Karpas-422 (cell line): ENCODE measurements at places on chromosomes 2 and 18. TPM values are rescaled to one million over a fixed set of nuclear protein-coding genes. Genes with fewer than 3 reads are reported as not detected.

MFSD2B gene
- not detected in 2 replicates for total RNA-seq

- H3K4me3 ChIP-seq: no peak overlapping the region
- no peak overlapping the region for H3K27ac ChIP-seq
- no peaks in the 10 kb centered on the region for H3K36me3 ChIP-seq
- DNase-seq: no peak
These were observed 91.9 kb upstream of the KLHL29 start for GRCh38 chr2:23293063-23293462.

DNA sequence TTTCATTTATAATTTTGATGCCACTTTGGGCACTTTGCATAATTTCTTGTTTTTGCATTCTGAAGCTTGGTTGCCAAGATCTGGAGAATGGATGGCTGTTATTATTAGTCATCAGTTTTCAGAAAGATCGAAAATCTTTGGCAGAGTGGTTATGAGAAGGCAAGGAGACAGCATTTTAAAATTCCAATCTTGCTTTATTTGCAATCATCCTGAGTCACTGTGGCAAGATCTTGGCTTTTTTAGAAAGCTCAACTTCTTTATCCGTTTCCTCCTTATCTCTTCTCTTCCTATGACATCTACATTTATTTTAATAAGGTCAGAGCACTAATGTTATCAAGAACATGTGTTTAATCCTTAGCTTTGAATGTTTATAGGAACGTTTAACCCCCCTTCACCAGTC, 31.1 kb upstream of the EIF2AK3 start:
- no peak for DNase-seq
- H3K4me3 ChIP-seq: no peak overlapping the region
- H3K4me1 ChIP-seq: peaks cover 5% of the 10 kb centered on the region
- H3K36me3 ChIP-seq: no peaks in the 10 kb centered on the region
- H3K27ac ChIP-seq: no peak overlapping the region

DNA sequence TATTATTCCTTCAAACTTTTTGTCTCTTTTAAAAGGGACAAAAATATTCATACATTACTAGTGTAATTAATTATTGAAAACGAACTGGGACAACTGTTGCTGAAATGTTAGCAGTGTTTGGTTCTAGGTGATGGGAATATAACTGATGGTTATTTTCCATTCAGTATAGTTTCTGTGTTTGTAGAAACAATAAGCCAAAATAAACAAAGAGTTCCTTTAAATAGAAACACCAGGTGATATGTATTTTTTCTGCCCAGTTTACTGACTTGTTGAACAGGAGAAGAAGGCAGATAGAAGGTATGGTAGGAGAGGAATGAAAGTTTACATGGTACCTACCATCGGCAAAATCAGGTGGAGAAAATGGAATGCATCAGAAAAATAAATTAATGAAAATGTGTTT, 74.2 kb downstream of the LYPD6B start:
- no peak overlapping the region for H3K4me3 ChIP-seq
- no peaks in the 10 kb centered on the region for H3K27me3 ChIP-seq
- H3K36me3 ChIP-seq: no peaks in the 10 kb centered on the region
- no peak for DNase-seq
- H3K4me1 ChIP-seq: no peaks in the 10 kb centered on the region

IL36G gene
- total RNA-seq: not detected in 2 replicates

LYPD6B gene
- total RNA-seq: 0.43 and 0.75 TPM in 2 replicates

DNA sequence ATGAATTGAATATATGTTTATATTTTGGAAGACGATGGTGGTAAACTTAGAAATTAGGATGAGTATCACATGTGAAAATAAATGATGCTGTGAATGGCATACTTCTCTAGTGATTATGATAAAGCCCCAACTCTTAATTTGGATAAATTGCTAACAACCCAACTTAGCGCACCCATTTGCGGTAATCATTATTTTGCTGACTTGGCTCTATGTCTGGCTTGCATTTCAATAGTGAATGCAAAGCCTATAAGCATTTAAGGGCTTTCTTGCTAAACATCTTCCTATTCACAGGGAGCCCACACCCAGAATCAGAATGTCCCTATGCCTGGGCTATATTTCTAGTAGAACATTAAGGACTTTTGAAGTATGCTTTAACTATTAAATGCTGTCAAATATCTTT, 910.7 kb upstream of the FANCL start:
- H3K36me3 ChIP-seq: no peaks in the 10 kb centered on the region
- no peak overlapping the region for H3K27ac ChIP-seq
- no peaks in the 10 kb centered on the region for H3K27me3 ChIP-seq
- H3K4me1 ChIP-seq: no peaks in the 10 kb centered on the region

- peaks cover 28% of the 10 kb centered on the region for H3K4me1 ChIP-seq
- no peaks in the 10 kb centered on the region for H3K27me3 ChIP-seq
- DNase-seq: peak; percentile 95
- H3K36me3 ChIP-seq: peaks cover 24% of the 10 kb centered on the region; the same call in 1 of the 2 replicates
These were observed at the start of gene C2orf49 for GRCh38 chr2:105337122-105338019. Gene C2orf49, plus strand, starts transcription at chr2:105337540. Its CDS starts 48 bp downstream, at chr2:105337588.

GRCh38 chr18:49016648-49017539, 66.1 kb upstream of the SMAD7 start:
- DNase-seq: peak; percentile 50
- peaks cover 7% of the 10 kb centered on the region for H3K4me1 ChIP-seq
- no peak overlapping the region for H3K27ac ChIP-seq
- no peaks in the 10 kb centered on the region for H3K27me3 ChIP-seq

HOXD9 gene
- not detected in 2 replicates for total RNA-seq

TMEM247 gene
- not detected in 2 replicates for total RNA-seq

DNA sequence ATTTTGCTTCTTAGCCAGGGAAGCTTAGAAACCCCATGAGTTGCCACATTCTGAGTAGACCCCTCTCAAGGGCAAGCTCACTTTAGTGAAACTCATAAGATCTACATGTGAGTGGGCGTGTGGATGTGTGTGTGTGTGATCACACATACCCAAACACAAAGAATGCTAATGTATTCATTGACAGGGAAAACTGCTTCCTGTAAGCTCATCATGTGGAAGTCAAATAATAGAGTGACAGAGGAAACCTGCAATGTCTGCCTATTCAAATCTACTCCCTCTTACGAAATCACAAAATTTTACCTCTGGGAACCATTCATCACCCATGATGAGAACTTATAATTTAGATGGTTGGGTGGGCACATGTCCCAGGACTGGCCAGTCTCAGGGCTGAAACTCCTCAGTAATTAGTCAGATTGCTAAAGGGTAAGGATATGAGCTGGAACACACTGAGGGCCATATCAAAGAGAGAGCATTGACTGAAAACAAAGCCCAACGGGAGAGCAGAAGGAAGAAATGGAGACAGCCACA, 94.5 kb upstream of the CCDC150 start:
- DNase-seq: no peak
- no peak overlapping the region for H3K4me3 ChIP-seq
- no peak overlapping the region for H3K27ac ChIP-seq
- no peaks in the 10 kb centered on the region for H3K36me3 ChIP-seq
- no peaks in the 10 kb centered on the region for H3K27me3 ChIP-seq

GRCh38 chr2:24073816-24074215, 2.3 kb downstream of the SF3B6 start:
- H3K36me3 ChIP-seq: peaks cover 16% of the 10 kb centered on the region; the same call in 1 of the 2 replicates
- H3K27ac ChIP-seq: no peak overlapping the region

- no peak overlapping the region for H3K27ac ChIP-seq
- no peaks in the 10 kb centered on the region for H3K36me3 ChIP-seq
- no peaks in the 10 kb centered on the region for H3K27me3 ChIP-seq
- no peak for DNase-seq
- no peaks in the 10 kb centered on the region for H3K4me1 ChIP-seq
These were observed 54.9 kb upstream of the IGFBP2 start for GRCh38 chr2:216578325-216578724.

GRCh38 chr2:185785851-185786473, 47.4 kb downstream of the FSIP2 start:
- H3K36me3 ChIP-seq: no peaks in the 10 kb centered on the region
- no peak overlapping the region for H3K27ac ChIP-seq
- no peaks in the 10 kb centered on the region for H3K27me3 ChIP-seq
- H3K4me3 ChIP-seq: no peak overlapping the region
- DNase-seq: no peak
- H3K4me1 ChIP-seq: no peaks in the 10 kb centered on the region

RAPGEF4 gene
- 0.47 and 0.97 TPM in 2 replicates for total RNA-seq

GRCh38 chr2:63741884-63742579, 99.7 kb upstream of the UGP2 start:
- no peak overlapping the region for H3K27ac ChIP-seq
- H3K27me3 ChIP-seq: no peaks in the 10 kb centered on the region; the same call in 1 of the 2 replicates
- H3K36me3 ChIP-seq: no peaks in the 10 kb centered on the region
- no peak for DNase-seq

GRCh38 chr2:215870986-215871385, 142.4 kb downstream of the MREG start:
- no peak overlapping the region for H3K27ac ChIP-seq
- no peaks in the 10 kb centered on the region; the same call in 1 of the 2 replicates for H3K27me3 ChIP-seq
- no peak overlapping the region for H3K4me3 ChIP-seq
- peak; percentile 74 for DNase-seq
- no peaks in the 10 kb centered on the region for H3K36me3 ChIP-seq

DNA sequence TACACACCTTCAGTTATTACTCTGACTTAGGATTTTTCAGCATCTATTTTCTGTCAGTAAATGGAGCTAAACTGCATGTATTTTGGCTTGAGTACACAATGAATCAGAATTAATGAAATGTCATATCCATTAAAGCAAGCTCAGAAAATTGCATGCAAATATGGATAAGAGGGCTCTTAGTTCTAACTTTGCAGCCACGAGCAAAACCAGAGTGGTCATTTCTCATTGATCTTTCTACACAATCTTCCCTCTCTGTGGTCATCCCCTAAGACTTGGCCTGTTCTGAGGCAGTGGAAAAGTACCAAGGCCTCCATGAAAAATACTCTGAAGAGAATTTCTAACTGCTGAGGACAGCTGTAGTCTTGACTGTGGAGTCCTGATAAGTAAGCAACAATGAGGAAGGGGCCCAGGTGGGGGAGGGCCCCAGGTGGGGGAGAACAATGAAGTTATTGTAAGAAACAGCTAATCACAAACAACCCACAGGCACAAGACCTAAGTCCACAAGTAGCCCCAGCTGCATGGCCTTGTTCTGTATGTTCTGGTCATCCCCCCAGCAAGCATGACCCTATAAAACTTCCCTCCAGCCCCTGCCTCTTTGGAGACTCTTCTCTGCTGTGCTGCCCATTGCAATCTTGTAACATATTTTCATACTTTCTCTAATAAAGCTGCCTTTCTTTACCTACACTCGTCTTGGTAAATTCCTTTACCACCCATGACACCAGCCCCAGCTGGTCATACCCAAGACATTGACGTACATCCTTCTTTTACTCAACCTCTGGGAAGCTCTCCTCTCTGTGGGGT, 230.3 kb downstream of the TDRD15 start:
- no peak for DNase-seq
- H3K27ac ChIP-seq: no peak overlapping the region
- no peaks in the 10 kb centered on the region for H3K27me3 ChIP-seq
- H3K4me1 ChIP-seq: no peaks in the 10 kb centered on the region
- no peak overlapping the region for H3K4me3 ChIP-seq

DNA sequence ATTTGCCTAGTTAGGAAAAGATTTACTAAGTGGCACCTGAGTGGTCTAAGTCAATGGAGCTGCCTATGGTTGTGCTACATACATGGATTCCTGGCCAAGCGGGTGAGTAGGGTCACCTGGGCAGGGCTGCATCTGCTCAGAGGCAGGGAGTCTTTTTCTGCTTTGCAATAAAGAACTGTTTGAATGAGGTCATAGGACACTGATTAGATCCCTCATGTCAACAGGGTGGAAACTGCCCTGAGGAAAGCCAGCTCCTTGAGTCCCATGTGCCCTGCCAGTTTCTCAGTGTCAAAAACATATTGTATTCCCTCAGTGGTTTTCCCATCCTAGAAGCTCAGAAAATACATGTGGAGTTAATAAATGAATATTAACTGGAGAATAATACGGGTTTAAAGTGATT, 4.6 kb downstream of the LAMA3 start:
- H3K4me3 ChIP-seq: no peak overlapping the region
- no peaks in the 10 kb centered on the region for H3K4me1 ChIP-seq
- H3K27me3 ChIP-seq: no peaks in the 10 kb centered on the region

- no peak overlapping the region for H3K4me3 ChIP-seq
- peaks cover 30% of the 10 kb centered on the region for H3K4me1 ChIP-seq
- no peak for DNase-seq
- no peaks in the 10 kb centered on the region for H3K27me3 ChIP-seq
These were observed 174.1 kb downstream of the NEDD4L start for GRCh38 chr18:58218117-58218516.
